SW 1271 (cell line): ENCODE measurements at places on chromosomes 4 and X.

DNA sequence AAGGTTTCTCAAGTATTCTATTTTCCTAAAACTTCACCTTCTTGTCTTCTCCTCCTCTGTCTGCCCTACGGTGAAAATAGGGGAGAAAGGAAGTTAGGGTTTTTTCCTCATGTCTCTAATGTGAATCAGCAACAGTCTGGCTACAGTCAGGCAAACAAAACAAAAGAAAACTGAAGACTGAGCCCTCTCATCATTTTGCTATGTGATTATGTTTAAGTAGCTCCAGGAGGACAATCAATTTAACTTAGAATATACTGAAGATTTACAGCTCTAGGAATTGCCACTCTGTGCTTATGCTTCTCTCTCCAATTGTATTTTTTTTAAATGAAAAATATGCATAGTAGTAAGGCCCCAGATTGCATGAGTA is 316.2 kb downstream of the GPAT3 start:
- no peak for DNase-seq

GRCh38 chr4:56370377-56370776 is 16.9 kb downstream of the AASDH start:
- no peak for DNase-seq

- no peak for DNase-seq
Observed at GRCh38 chr4:53587135-53587534, 4.2 kb downstream of the LNX1 start.

- no peak for DNase-seq
Observed at GRCh38 chr4:177376024-177376423, 66.2 kb downstream of the AGA start.

DNA sequence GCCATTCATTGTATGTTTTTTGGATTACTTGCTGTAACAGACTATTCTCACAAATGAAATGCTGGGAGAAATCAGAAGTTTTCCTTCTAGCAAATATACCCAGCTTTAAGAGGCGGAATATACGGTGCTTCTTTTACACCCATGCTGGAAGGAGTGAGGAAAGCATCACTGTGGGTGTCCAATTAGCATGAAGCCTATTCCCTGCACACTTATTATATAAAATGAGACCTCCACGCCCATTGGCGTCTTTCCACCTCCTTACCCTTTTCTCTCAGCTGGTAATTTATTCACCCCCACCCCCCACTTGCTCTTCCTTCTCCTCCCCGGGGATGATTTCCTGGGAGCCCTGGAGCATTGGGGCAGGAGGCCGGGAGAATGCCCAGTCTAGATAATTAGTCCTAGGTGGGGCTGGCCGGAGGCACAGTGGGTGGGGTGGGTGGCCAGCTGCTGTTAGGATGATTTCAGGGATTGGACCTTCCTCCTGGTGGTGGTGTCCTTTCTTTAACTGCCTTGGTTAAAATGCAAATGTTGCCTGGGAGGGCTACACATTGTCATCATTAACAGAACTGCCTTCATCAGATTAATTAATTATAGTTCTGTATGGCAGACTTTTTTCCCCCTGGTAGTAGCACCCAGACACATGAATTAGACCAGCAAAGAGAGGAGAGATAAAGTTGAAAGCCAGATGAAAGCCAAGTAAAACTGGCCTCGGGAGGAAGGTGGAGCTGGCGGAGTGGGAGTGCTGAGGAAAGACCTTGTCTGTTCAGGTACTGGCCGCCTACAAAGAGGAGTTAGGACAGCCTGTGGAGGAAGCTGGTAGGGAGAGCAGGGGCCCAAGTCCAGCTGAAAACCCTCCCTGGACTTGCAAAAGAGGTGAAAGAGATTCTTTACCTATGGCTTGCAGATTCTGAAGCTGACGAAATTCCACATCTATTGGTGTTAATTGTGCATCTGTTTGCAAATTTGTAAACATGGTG is 11.4 kb downstream of the SHROOM2 start:
- DNase-seq: no peak

- no peak for DNase-seq
Observed at GRCh38 chrX:10077425-10078188, 79.2 kb upstream of the CLCN4 start.
